ENCODE measurements at places on chromosomes 7 and 10.

GRCh38 chr10:20891338-20891714 lies 5.8 kb downstream of the NEBL start:
- DNase-seq: no peak
- H3K27me3 ChIP-seq: no peaks in the 10 kb centered on the region
- no peak overlapping the region for H3K4me3 ChIP-seq
- H3K36me3 ChIP-seq: no peaks in the 10 kb centered on the region
- H3K4me1 ChIP-seq: peaks cover 3% of the 10 kb centered on the region

DNA sequence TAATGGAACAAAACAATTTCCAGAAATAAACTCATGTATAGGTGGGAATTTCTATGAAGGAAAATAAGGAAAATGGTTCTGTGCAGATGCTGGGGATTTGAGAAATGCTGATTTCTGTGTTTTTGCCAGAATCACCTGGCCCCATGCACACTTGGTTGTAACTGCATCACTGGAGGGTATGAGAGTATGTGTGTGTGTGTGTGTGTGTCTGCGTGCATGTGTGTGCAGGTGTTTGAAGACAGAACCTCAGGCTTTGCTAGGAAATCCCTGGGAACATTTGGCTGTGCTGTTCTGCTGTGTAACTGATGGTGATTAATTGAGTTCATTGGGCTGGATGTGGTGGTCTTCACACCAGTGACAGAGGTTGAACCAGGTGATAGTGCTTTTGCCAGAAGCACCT lies 141.6 kb downstream of the CAMK1D start:
- no peaks in the 10 kb centered on the region for H3K36me3 ChIP-seq
- no peak overlapping the region for H3K4me3 ChIP-seq
- no peaks in the 10 kb centered on the region for H3K27me3 ChIP-seq
- DNase-seq: no peak
- no peak overlapping the region for H3K27ac ChIP-seq
- no peaks in the 10 kb centered on the region for H3K4me1 ChIP-seq

GRCh38 chr7:33807779-33808482 lies 97.4 kb upstream of the BMPER start:
- DNase-seq: peak; percentile 74
- peaks cover 16% of the 10 kb centered on the region for H3K4me1 ChIP-seq
- H3K4me3 ChIP-seq: no peak overlapping the region
- no peaks in the 10 kb centered on the region for H3K27me3 ChIP-seq
- no peaks in the 10 kb centered on the region for H3K36me3 ChIP-seq
- peak overlapping the region; percentile 86 for H3K27ac ChIP-seq

GRCh38 chr10:73771722-73772280 lies 10.0 kb upstream of the CHCHD1 start:
- peaks cover 72% of the 10 kb centered on the region for H3K36me3 ChIP-seq
- no peak for DNase-seq

DNA sequence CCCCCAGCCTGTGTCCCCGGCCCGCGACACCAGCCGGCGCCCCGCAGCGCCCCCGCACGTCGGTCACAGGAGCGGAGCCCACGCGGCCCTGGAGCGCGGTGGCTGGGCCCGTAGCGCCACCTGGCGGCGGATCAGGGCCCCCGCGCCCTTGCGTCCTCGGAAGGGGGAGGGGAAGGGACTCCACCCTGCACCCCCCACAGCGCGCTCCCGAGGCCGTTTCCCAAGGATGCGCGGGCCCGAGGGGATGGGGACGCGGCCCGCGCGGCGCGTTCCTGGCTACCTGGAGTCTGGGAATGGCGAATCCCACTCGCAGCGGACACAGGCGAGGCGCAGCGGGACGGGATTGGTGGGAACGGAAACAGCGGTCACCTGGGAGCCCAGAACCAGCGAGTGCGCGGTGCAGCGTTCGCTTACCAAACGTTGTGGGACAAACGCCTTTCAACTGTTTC lies 23.8 kb upstream of the MKI67 start:
- H3K4me3 ChIP-seq: peak overlapping the region; percentile 34
- H3K27me3 ChIP-seq: no peaks in the 10 kb centered on the region
